ENCODE measurements at places on chromosomes 4 and X.

GRCh38 chrX:47200385-47201150 is 6.9 kb downstream of the UBA1 start:
- no peak for DNase-seq

DNA sequence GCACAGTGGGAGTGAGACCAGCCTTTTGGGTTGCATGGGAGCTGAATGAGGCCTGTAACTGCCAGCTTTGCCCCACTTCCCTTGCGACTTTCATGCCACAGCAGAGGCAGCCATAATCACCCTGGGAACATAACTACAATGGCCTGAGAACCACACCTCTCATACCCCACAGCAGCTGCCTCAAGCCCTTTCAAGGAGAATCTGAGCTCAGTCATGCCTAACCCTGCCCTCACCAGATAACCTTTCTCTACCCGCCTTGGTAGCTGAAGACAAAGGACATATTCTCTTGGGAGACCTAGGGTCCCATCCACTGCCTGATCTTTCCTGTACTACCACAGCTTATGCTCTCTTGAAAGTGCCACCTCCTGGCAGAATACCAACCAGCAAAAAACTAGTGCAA is 599.9 kb upstream of the IGFBP7 start:
- DNase-seq: no peak

DNA sequence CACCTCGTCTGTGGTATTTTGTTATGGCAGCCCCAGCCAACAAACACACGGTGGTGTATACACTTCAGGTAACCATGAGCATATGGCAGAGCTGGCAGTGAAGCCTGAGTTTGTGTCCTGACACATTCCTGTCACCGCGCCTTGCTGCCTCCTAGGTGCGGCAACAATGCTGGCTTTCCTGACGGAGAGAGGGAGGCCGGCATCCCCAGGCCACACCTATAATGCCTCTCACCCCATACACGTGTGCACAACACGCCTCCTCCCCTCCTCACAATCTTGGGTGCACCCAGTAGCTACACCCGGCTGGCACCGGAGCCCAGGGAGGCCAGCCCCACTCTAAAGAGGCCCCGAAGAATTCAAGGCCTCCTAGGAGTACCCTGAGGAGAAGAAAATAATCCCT is 158.5 kb downstream of the NSUN7 start:
- no peak for DNase-seq

DNA sequence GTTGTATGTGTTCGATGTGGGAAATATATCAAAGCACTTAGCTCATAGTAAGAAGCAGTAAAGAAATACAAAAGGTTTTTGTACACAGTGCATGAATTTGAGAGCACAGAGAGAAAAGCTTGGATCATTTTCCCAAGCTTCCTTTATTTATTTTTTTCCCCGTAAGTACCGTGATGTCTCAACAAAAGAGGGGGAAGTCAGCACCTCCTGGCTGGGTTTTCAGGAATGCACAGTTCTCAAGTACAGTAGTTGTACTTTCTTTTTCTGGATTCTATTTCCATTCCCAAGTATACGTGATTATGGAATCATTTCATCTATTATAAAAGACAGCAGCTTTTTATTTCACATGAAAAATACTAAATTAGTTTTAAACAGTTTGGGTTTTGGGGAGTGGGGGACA is 171.5 kb upstream of the EDNRA start:
- no peak for DNase-seq

- DNase-seq: no peak
These were observed 4.7 kb downstream of the RIPPLY1 start for GRCh38 chrX:106898462-106898861.

DNA sequence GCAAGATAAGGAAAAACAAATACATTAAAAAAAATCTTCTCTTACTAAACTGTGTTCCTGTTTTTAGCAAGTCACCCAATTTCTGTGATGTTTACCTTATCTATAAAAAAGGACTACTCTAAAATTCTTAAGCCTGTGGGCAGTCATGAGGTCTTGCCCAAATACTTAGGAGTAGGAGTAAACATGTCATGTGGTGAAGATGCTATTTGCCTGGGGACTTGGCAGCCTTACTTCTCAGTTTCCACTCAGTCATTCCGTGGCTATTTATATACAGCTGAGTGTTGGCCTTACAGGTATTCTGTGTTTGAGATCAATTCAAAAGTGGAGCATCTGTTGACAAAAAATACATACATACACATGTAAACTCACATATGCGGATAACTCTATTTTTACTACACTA is 89.9 kb upstream of the TLR2 start:
- no peak for DNase-seq

Measured in NCI-H774 (cell line).